ENCODE measurements at places on chromosomes 11 and 22.

DNA sequence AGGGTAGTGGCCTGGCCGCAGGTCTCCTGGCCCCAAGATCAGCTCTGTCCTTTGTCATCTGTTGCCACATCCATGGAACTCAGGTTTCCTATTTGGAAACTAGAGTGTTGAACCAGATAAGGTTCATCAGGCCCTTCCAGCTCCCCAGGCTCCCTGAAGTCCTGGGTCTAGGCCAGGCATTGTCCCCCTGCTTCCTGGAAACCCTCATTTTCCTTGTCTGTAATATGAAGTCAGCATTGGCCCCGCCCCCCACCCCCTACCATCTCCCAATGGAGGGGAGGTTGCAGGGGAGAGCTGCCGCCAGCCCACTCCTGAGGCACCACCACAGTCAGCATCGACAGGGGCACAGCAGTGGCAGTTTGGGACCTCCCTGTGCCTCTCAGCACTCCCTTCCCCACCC lies 9.0 kb upstream of the MS4A10 start:
- DNase-seq = no peak

DNA sequence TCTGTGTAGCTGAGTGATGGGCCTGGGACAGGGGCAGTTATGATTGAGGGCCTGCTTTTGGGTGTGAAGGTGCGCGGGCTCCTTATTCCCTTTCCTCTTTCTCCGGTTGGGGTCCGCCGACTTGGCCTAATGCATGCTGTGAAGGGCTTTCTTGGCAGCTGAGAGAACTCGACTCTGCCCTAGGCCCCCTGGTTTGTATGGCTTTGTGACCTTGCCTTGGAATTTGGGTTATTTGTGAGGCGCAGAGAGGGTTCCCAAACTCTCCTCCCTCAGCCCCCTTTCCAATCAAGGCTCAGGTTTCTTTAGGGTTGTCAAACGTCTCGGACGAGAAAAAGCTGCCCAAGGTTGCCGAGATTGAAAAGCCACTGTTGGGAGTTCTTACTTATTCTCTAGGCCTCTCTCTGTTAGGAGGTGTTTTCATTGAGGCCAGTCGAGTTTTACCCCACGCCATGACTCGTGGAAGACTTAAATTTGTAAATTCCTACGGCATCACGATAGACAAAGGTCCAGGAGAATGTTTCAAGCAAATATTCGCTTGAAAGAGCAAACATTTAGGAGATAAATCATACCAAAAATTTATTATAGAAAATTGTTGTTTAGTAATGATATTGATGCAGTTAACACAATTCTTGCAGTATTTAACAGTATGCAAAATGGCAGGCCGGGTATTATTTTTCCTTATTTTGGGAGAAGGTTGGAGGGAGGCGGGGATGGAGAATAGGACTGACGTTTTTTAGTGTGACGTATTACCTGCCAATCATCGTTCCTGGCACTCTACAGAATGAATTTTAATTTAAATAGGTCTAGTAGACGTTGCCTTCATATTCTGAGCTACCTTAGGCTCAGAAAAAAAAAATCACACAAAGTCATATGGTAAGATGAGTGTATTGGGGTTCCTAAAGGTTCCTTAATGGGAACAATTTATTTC lies 689 bp downstream of the PDHX start:
- no peak for DNase-seq

GRCh38 chr11:21566521-21567117 lies 626.3 kb upstream of the ANO5 start:
- no peak for DNase-seq

GRCh38 chr11:119739975-119740374 lies 11.0 kb upstream of the NECTIN1 start:
- no peak for DNase-seq

- DNase-seq = no peak
Observed at GRCh38 chr11:14335712-14336111, 23.3 kb downstream of the RRAS2 start.
